ENCODE measurements at places on chromosomes 12 and 14.

DNA sequence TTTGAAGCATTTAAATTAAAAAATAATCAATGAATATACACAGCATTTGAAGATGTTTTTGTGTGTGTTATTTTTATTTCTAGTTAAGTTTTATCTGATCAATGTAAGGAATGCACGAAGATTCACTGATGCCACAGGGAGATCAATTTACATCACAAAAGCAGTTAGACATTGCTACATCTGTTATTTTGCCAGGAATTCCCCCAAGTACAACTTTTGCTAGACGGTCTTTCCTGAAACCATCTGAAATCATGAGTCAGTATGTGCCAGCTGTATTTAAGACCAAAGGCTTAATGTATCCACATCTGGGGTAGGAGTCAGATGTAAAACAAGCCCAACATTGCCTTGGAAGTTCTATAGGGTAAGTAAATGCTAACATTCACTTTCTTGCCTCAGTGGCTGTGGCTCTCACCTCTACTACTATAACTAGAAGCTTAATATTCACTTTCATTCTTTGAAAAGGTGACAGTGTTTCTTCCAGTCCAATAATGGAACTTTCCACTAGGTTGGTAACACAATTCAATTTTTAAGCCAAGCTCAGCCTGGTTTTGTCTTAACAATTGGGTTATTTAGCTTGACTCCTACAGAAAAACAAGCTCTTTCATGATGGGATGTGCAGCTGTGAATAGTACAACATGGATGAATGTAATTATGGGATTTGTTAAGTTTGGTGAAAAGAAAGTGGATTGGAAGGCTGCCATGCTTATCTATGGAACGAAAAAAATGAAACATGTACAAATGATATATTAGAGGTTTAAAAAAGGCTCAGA, 385.4 kb upstream of the TMEM132C start:
- DNase-seq, result no peak

DNA sequence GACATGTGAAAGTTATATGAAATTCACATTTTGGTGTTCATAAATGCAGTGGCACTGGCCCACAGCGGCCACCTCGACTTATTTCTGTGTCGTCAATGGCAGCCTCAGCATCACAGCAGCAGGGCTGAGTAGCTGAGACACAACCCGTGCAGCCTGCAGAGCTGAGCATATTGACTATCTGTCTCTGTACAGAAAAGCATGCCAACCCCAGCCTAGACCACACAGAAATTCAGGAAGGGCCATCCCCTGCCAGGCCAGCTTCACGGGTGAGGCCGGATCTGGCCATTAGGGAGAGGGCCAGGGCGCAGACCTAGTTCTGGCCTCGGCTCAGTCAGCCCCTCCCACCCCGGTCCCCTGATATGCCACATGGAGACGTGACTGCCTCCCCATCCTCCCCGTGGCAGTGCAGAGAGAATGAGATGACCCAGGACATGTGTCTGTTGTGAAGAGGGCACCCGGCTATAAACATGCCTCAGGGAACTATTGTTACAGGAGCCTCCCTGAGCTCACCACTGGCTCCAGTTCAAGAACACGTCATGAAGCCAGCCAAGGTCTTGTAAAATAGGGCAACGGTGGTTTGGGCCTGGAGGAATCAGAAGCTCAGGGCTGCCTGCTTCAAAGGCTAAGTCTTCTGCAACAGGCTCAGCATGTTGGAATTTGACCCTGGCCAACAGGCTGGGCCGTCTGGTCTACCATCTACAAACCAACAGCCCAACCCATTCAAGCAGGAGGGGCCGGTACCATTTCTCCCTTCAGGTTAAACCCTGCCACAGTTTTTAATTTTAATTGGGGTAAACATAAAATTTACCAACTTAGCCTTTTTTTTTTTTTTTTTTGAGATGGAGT, 25.5 kb downstream of the SCARB1 start:
- DNase-seq, result no peak

- DNase-seq, result no peak
These were observed 33.1 kb upstream of the G2E3 start for GRCh38 chr14:30525833-30526232.

GRCh38 chr14:52538623-52539022, 13.7 kb downstream of the TXNDC16 start:
- no peak for DNase-seq

- DNase-seq, result no peak
These were observed 665.9 kb downstream of the BCL11B start for GRCh38 chr14:98606041-98606640.

DNA sequence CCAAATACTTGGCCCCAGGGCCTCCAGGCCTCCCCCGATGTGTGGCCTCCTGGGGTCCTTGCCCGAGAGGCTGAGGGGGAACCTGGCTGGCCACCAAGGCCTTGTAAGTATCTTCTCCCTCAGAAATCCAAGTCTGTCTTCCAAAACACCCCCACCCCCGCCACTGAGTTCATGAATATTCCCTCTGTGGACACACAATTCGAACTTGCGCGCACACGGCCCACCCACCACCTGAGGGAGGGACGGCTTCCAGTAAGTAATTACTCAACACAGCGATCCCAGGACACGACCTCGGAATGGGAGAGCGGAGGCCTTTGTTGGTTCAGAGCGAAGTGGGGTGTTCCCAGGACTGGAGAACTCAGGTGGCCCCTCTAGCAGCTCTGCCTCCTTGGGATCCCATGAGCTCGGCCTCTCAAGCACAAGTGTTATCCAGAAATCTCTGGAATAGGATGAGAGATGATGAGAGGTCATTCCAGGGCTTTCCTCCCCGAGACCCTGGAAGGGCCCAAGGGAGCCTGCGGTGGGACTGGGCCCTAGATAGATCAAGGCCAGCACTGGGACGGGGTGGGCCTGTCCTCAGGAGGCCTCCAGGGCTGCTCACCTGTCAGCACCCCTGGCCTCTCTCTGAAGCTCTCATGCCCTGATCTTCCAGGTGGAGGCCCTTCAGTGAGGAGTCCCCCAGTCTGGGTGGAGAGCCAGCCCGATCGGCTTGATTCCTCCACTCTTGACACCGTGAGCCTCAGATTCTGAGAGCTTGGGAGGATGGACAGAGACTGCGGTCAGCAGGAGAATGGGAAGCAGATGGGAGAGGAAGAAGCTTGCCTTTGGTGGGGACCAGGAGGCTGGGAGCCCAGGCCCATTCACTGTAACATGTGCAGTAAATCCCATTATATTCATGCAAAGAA, 219.0 kb upstream of the RTL1 start:
- DNase-seq, result no peak

DNA sequence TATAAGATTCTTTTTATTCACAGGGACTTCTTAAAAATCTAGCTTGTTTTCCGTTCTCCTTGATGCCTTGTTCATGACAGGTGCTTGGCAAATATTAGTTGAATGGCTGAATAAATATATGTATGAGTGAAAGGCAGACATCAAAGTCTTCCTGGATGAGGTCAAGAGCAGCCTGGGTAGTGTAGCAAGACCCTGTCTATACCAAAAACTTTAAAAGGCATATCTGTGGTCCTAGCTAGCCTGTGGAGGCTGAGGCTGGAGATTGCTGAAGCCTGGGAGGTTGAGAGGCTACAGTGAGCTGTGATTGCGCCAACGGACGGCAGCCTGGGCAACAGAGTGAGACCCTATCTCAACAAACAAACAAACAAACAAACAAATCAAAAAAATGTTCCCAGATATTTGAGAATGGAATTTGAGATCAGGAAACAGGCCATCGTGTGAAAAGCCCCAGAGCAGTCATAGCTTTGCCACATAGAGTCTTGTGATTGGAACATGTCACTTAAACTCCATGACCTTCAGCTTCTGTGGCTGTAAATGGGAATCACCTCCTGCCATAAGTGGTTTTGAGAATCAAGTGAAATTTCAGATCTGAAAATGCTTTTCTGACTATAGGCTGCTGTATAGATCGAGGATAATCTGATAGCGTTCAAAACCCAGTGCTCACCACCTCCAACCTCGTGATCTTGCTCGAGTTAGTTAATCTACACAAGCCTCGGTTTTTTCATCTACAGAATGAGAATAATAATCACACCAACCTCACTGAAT, 64.3 kb downstream of the ZFP36L1 start:
- no peak for DNase-seq

DNA sequence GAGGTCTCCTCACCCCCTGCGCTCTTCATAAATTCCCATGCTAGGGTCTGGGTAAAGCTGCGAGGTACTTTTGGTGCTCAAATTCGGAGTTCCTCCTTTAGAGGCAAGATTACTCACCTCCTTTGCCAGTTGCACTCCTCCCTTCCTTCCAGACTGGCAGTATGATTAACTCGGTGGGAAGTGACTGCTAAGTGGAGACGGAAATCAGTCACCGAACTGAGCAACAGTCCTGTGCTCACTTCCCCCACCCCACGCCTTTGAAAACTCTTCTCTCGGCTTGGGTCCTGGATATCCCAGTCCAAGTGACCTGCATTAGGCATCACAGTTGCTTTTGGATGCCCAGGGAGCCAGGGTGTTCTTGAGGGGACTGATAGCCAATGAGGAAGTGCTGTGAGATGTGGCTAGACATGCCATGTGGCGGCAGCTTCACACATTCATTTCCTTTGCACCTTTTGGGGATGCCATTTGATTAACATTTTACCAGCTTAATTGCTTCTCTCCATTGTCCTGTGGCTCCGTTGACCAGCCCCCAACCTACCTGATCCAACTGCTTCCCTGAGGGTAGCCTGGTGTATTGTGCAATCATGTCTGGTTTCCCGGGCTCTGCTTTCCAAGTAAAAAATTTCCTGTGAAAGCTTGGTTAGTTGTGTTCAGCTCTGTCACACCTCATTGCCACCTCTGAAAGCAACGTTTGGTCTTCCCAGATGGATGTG, 840 bp downstream of the PNP start:
- peak; percentile 43 for DNase-seq

DNA sequence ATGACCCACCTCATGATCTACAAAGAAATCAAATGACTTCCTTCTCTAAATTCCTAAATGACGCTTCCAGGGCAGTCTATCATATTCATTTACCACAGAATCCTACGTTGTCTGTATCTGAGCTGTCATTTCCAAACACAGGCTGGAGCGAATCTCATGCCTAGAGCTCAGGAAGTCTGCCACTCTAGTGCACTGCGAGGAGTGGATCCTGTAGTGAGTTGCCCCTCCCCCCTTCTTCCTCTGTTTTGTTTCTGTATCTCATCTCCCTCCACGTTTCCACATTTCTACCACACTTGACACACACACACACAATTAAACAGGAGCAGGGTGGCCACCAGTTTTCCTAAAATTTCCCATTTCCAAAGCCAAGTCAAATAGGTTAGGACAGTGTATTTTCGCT, 415.4 kb upstream of the PRICKLE1 start:
- no peak for DNase-seq

DNA sequence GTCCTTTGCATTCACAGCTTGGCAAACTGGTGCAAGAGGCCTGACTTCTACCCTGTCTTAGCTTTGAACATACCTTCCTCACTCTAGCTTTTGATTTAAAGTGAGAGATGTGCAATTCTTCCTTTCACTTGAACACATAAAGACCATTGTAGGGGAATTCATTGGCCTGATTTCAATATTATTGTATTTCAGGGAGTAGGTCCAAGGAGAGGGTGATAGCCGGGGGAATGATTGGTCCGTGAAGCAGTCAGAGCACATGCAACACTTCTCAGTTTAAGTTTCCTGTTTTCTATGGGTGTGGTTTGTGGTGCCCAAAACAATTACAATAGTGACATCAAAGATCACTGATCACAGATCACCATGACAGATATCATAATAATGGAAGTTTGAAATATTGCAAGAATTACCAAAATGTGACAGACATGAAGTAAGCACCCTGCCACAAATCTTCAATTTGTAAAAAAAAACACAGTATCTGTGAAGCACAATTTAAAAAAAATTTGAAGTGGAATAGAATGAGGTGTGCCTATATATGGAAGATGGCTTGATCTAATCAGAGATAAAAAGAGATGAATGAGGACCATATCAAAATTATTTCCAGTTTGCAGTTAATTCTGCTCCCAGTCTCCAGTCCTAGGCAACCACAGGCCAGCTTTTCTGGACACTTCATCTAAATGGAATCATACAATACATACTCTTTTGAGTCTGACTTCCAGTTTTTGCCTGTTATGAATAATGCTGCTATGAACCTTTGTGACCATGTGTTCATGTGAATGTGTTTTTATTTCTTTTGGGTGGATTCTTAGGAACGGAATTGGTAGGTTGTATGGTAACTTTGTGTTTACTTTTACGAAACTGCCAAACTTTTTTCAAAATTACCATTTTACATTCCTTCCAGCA, 23.2 kb downstream of the BORCS5 start:
- no peak for DNase-seq
